ENCODE measurements at places on chromosomes 5 and 9.

- DNase-seq = no peak
Measured at GRCh38 chr9:136610426-136610825, 52.3 kb upstream of the EGFL7 start.

- DNase-seq = no peak
Measured at GRCh38 chr9:33453999-33454660, 6.7 kb upstream of the AQP3 start.

GRCh38 chr5:132214491-132214890 is 13.2 kb downstream of the P4HA2 start:
- no peak for DNase-seq

GRCh38 chr5:43649256-43649655 is 46.3 kb downstream of the NNT start:
- no peak for DNase-seq

DNA sequence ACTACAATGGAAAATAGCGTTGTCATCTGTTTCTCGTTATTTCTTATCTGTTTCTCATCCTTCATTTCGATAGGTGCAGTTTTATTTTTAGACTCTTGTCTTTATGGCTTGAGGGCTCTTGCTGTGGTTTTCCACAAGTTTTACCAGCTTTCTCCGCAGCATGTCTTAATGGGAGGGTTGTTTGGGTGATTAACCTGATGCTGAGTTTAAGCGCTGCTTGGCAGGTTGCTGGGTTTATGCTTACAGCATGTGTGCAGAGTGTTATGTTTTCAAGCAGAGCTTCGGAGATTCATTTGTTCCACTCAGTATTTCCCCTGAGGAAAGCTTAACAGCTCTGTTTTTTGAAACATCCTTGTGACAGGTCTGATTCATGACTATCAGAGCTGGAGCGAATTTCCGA is 154.0 kb downstream of the SLC12A2 start:
- DNase-seq = no peak

DNA sequence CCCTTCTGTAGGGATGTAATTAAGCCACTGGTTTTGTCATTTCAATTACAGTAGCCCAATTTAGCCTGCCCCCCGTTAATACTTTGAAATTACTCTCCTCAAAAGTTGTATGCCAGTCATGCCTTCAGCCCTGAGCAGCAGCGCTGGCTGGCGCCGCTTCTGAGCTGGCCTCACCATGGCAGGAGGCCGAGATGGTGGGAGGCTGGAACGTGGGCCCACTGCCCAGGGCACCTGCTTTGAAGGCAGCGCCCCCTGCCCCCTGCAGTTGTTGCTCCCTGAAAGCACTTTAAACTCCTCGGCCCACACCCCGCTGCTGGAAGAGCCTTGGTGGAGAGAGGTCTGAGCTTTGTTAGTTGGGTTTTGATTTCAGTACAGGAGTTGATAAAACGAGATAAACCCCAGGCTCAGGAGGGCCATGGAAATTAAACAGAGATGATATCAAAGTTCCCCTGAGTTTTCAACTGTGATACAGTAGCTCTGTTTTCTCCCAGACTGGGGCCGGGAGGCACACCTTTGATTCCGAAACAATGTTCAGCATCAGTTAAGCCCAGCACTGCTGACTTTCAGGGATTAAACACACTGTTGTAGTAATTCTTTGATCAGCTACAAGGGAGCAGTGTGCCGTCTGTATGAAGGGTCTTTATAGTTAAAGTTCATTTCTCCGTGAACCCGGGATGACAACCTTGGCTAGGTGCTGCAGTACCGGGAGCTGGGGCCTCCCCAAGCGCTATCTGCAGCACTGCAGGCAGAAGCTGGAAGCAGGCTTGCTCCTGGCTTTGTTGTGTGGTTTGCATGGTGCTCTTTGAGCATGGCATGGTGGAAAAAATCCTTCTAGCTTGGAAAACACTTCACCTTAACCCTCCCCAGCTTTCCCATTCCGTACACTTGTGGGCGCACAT is 9.5 kb downstream of the MVB12B start:
- DNase-seq = no peak

- DNase-seq = no peak
Measured at GRCh38 chr9:77016121-77016525, 3.3 kb upstream of the FOXB2 start.

DNA sequence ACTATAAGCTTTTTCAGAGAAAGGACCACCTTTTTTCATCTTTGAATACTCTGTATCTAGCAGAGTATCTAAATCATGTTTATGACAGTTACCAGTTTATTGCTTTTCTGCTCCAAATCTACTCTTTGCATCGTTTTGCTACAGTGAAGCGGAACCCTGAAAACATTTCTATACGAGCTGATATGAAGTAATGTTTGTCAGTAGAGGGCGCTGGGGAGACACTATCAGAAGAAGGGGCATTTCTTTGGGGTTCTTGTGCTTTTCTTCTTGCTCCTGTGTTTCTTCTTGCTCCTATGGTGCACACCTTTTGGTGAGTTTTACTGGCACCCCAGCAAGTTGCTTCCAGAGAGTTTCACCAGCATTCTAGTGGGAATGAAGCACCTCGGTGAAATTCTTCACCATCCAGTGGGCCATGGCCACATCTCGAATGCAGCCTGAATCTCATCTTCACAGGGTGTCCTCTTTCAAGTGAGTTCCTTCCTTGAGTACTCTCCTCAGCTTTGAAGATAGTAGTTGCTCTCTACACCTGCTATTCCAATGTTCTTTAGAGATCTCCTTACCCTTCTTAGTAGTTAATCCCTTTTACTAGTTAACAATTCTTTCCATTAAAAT is 98.4 kb downstream of the FGF1 start:
- peak; percentile 36 for DNase-seq

GRCh38 chr5:148970876-148971275 is 92.0 kb downstream of the SH3TC2 start:
- no peak for DNase-seq

GRCh38 chr9:88993327-88993726 is 2.1 kb downstream of the S1PR3 start:
- no peak for DNase-seq

DNA sequence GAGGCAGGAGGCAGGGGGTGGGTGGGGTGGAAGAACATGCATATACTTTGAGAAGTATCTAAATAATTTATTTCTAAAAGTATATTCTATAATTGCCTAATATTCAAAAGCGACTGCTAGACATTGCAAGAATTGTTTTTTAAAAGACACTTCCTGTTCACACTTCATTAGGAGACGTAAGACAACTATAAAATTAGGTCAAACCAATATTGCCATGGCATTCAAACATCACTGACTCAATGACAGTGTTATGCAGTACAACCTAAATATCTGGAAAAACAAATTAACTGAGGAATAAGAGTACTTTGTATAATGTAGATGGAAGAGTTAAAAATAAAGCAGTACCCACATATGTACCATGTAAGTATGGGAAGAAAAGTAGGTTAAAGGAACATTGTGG is 4.5 kb downstream of the CCNH start:
- DNase-seq = no peak

DNA sequence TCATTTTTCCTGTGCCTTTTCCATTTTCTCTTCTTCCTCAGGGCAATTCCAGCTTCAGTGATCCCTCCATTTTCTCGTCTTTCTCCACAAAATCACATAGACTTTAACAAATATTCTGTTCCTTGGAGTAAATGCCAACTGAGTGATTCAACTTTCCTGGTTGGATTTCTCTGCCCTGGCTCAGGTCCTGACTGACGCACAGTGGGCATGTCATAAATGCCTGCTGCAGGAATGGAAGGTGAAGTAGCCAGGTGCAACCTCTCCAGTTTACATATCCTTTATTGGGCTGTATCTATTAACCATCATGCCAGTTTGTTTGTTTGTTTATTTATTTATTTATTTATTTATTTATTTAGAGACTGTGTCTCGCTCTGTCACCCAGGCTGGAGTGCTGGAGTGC is 95.1 kb downstream of the MEF2C start:
- DNase-seq = no peak

- no peak for DNase-seq
Measured at GRCh38 chr5:17309462-17309861, 92.0 kb downstream of the BASP1 start.

DNA sequence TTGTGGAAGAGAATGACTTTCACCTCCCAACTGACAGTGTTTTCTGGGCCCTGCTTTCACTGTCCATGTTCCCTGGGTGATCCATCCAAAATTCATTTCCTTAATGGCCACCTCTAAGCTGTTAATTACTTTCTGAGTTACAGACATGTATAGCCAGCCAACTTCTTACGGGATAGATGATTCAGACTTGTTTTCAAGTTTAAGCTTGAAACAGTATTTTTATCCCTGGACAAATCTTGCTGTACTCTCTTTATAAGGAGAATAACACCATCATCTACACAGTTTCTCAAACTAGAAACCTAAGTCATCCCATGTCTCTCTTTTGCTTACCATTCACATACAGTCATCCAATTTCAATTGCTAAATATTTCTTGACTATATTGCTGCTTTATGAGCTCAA is 6.9 kb downstream of the FAM174A start:
- no peak for DNase-seq

DNA sequence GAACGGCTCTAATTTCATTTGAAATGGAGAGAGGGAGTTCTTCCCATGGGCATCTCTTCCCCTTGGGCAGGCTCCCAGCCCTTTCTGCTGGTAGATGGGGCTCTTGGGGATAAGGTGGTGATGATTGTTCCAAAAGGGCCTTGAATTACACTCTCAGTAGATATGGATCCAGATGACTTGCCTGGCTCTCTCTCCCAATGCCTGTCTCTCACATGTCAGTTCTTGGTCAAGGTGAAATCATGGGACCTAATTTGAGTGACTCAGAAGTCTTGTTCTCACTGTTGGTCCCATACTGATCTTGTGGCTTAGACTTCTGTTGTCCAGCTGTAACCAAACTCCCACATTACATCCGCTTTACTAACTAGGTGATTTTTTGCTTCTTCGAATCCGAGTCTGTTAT is 317.0 kb upstream of the RFX3 start:
- no peak for DNase-seq

DNA sequence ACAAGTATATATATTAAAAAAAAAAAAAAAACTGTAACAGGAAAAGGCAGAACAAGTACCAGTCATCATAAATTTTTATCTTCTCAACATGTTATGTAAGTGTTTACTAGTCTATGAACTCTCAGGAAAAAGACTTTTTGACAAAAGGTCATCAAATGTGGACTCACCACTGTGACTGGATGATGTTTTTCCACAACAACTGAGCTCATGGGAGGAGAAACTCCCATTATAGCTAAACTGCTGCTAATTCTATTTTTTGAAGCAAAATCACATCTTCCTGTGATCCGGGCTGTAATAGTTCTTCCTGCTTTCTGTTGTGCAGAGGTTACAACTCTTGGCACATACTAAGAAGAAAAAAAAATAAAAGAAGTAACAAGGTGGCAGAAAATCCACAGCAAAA is 39.6 kb downstream of the POC5 start:
- no peak for DNase-seq

- no peak for DNase-seq
Measured at GRCh38 chr5:11785771-11786352, 118.4 kb downstream of the CTNND2 start.

DNA sequence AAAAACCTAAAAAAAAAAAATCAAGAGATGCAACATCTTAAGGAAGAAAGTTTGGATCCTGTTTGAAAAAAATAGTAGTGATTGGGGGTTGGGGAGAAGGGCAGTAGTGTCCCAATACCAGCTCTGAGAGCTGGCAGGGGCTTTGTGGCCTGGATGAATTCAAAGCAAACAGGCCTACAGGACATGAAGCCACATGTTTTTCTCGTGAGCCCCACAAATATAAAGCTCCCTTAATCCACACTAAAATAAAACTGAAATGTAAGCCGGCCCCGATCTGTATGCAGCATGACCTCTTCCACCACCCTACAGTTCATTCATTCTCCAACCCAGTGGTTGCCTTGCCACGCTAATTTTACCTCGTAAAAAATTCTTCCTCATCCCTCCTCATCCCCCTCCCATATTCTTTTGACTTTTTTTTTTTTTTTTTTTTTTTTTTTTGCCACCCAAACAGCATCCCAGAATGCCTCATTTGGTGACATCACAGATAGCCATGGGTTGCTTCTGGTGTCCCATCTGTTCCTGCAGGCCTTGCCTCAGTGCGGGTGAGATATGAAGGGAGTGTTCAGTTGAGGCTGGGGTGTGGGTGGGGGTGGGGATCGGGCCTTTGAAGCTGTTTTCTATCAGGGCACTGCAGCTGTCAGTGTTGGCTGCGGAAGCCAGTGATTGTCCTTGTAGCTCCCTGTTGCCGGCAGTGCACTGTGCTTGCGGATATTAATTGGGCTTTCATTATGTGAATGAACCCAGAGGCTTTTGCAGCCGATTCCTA is 81.6 kb upstream of the NFIB start:
- DNase-seq = no peak

DNA sequence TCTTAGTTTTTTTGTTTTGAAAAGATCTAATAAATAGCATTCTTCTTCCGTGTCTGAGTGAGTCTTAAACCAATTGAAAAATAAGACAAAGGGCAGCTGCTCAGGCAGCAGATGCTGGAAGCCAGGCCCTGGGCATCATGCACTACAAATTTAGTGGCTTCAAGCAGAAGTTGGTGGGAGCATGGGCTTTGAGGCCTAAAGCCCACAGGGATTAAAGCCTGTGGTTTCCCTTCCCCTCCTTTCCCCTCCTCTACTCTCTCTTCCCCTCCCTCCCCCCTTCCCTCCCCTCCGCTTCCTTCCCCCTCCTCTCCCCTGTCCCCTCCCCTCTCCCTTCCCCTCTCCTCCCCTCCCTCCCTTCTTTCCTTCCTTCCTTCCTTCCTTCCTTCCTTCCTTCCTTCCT is 20.1 kb upstream of the KIF4B start:
- DNase-seq = no peak

DNA sequence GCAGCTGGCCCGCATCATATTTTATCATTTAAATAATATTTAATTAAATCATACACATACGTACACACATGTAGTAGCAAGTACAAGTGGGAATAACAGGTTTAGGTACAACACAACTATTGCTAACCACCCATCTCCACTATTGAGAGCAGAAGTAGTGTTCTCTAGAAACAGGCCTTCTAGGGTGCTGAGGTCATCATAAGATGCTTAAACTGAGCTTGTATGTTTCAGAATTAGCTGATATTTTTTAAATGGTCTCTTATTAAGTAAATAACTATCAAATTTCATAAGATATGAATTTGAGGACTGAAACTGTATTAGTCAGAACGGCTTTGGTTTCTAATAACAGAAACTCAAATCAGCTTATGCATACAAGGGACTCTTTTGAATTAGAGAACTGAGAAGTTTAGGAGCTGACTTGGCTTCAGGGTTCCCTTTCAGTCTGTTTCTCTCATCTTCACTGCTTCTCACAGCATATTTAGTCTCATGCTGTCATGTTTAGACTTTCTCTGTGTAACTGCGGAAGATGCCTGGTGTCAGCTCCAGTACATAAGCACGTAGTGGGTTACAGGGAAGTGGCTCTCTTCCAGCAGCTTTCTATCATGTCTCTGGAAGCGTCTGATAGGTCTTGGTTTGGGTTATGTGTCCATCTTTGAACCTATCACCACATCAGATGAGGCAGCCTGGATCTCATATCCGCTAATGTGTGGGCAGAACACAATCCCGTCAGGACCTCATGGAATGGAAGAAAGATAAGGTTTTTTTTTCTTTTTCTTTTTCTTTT is 25.0 kb upstream of the OCLN start:
- no peak for DNase-seq

DNA sequence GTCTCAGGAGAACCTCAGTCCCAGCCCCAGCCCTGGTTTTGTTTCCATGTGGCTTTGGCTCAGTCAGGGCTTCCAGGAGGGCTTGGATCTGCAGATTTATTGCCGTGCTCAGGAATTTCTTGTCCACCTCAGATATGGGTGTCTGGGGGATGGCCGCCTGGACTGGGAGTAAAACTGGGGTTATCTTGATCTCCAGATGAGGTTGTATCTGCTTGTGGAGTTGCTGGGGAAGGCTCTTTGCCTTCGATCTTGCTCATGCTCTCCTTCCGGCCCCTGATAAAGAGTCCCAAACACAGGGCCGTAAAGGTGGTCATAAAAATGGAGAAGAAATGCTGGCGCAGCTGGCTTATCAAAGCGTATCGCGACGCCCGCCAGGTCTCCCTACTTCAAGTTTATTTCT is 17.8 kb upstream of the PITX1 start:
- no peak for DNase-seq
